ENCODE measurements at places on chromosomes 5 and 9. TPM values are rescaled to one million over a fixed set of nuclear protein-coding genes. Genes with fewer than 3 reads are reported as not detected.

The SLC36A2 gene
- not detected for total RNA-seq

The CATSPER3 gene
- 0.29 TPM for total RNA-seq

The GBGT1 gene
- total RNA-seq, result 2.6 TPM

The IFNB1 gene
- total RNA-seq, result not detected

The GPR151 gene
- total RNA-seq, result not detected

The MCTP1 gene
- total RNA-seq, result 0.51 TPM

The PAPPA gene
- not detected for total RNA-seq

The PCDHB4 gene
- not detected for total RNA-seq

The FRMD3 gene
- total RNA-seq, result 0.62 TPM

- DNase-seq, result no peak
Observed at GRCh38 chr5:113093558-113093957, 117.0 kb downstream of the DCP2 start.

GRCh38 chr9:136354592-136355085, 8.9 kb downstream of the DNLZ start:
- no peak for DNase-seq

- DNase-seq, result no peak
Observed at GRCh38 chr5:180105827-180106312, 34.3 kb upstream of the RNF130 start.

- DNase-seq, result no peak
Observed at GRCh38 chr5:151697452-151697851, 10.7 kb upstream of the SPARC start.

DNA sequence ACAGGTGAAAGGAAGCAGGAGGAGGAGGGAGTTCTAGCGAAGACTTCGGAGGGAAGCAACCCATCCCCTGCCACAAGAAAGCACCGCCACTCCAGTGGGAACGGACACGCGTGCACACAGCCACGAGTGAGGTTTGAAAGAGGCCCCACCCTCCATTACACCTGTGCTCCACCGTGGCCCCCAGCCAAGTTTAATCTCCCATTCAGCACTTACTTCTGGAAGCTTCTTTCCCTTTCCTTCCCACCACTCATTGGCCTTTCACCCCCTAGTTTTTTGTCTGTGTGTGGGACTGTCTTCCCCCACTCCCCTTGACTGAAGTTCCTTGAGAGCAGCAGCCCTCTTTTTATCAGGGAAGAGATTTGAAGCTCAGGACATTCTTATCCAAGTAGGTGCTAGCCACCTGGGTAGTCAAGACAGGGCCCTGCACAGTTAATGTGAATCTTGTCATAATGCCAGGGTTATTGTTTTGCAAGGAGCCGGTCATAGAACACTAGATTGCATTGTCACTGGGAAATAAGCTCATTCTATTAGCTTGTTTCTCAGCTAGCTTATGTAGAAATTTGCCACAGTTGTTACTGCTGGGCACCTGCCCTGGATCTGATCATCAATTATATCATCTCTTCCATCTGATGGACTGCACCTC, 256.0 kb downstream of the DOCK8 start:
- no peak for DNase-seq

DNA sequence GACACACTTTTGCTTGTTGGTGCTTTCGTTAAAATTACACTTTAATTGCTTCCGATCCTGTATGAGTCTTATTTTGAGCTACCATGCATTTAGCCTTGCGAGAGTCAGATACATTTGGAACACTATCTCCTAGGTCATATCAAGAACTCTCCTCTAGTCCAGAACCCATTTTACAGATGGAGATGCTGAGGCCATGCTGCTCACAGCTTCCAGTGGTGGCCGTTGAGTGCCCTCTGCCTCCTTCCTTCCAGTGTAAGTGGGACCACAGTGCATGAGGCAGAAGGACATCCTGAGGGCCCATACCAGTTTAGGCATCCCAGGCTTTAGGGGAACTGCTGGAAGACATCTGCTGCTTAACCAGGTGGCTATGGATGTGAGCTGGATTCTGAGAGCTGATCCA, 6.9 kb downstream of the CCNI2 start:
- DNase-seq, result no peak

DNA sequence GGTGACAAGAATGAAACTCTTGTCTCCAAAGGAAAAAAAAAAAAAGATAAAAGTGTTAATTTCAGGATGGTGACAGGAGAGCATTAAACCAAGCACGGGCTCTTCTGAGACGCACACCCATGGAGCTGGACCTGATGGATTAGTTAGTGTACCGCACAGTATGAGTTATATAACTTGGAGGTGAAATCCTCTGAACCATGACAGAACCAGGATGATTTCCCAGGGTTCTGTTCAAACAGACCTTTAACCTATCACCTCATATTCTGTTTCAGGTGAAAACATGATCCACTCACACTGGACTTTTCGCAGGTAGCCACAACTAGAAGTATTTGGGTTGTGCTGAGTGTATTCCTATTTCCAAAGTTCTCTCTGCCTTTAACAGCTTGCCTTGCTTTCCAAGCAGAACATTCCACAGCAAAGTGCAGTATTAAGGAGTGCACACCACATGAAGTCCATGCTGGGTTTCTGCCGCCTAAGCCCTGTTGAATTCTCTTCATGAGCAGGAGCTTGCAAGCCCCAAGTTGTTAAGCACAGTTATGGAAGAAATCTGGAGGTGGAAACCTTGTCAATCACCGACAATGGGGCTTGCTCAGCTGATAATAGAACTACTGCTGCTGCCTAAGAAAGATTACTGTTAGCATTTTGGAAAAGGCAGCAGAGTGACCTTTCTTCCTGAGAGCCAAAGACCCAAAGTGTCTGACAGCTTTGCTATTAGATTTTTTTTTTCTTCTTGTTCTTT, 461.7 kb downstream of the TLE1 start:
- no peak for DNase-seq
